ENCODE measurements at places on chromosomes 4 and X. TPM values are rescaled to one million over a fixed set of nuclear protein-coding genes. Genes with fewer than 3 reads are reported as not detected.

The SSX2B gene
- total RNA-seq = not detected

The HERC5 gene
- 4.1 TPM for total RNA-seq

The PNMA6F gene
- not detected for total RNA-seq

The F11 gene
- not detected for total RNA-seq

The EDA gene
- total RNA-seq = 6.8 TPM

DNA sequence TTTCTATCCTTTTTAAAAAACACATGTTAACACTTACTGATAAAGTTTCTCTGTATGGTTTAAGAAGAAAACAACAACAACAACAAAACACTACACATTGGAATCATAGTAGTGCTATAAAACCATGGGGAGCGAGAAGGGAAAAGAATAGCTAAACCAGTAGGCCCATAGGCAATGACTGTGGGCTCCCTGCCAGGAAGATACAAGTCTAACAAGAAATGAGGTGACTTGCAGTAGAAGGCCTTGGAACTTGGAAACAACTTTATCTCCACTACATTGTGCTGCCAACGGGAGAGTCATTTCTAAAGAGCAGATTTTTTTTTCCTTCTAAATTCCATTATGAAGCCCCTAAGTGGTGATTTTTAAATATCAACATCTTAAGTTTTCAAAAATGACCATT lies 78.0 kb downstream of the GPC4 start:
- H3K36me3 ChIP-seq = peaks cover 13% of the 10 kb centered on the region
- no peaks in the 10 kb centered on the region for H3K27me3 ChIP-seq
- no peak overlapping the region for H3K4me3 ChIP-seq
- peaks cover 24% of the 10 kb centered on the region for H3K4me1 ChIP-seq

DNA sequence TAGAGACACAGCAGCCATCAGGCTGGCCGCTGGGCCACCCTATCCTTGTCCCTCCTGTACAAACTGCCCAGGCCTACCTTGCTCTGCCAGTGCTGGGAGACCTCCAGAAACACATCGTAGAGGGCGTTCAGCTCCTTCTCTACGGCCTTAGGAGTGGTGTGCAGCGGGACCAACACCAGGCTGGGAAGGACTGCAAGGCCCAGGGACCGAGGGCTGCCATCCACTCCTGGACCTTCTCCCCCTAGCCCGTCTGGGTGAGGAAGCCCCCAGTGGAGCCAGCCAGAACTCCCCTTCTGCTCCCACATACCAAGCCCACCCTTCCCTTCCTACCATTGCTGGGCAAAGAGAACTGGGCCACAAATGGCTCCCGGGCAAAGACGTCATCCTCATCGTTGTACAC lies 5.0 kb downstream of the RPL10 start:
- H3K36me3 ChIP-seq = no peaks in the 10 kb centered on the region
- H3K27me3 ChIP-seq = no peaks in the 10 kb centered on the region
- no peak overlapping the region for H3K27ac ChIP-seq

DNA sequence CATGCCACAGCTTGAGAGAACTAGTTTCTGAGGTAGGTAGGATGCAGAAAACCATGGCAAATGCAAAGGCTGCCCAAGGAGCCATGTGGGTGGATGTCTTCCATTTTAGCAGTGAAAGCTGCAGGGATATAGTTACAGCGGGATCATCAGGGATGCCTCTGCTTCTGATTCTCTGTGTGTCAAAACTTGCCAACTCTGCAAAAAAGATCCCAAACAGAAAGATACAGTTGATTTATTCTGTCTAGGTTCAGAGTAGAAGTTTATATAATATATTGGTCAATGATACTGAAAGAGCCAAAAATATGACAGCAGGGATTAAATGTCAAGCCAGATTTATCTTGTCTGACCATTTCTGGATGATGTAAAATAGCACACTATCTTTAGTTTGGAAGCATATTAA lies 42.4 kb upstream of the SFRP2 start:
- no peak overlapping the region for H3K27ac ChIP-seq
- peaks cover 64% of the 10 kb centered on the region for H3K4me1 ChIP-seq
- no peak for DNase-seq
- no peak overlapping the region for H3K4me3 ChIP-seq
- H3K27me3 ChIP-seq = no peaks in the 10 kb centered on the region

DNA sequence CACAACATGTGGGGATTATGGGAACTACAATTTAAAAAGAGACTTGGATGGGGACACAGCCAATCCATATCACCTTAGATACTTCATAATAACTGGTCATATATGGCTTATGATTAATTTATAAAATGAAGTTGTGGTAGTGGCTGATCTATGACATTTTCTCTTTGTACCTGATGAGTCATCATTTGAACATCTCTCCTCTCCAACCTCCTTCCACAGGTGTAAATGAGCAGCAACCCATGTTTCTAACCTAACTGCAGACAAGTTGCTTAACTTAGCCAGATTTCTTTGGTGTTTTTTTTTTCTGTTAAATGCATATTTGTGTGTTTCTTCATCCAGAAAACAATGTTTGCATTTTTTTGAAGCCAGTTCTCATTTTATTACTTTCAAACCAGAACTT lies 42.6 kb downstream of the SPANXA2 start:
- H3K4me3 ChIP-seq = no peak overlapping the region
- H3K36me3 ChIP-seq = no peaks in the 10 kb centered on the region
- H3K27ac ChIP-seq = no peak overlapping the region
- no peaks in the 10 kb centered on the region for H3K4me1 ChIP-seq

DNA sequence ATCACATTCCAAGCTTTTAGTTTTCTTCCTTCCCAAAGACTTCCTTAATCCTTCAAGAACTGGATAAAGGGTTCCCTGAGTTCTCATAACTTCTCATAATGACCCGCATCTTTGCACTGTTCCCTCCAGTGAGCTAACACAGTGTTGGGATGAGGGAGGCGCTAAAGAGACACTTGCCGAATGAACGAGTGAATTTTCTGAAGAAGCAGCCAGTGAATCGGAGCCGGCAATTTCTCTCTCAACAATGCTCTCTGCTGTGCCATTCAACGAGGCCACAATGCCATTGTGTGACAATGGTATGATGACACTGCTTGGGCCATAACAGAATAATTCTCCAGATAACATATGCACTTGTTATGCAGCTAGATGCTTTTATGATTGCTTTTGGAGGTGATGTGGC lies 51.4 kb upstream of the ZFP42 start:
- no peaks in the 10 kb centered on the region for H3K36me3 ChIP-seq
- no peak overlapping the region for H3K4me3 ChIP-seq

GRCh38 chr4:65845199-65845773 lies 175.0 kb upstream of the EPHA5 start:
- H3K4me3 ChIP-seq = no peak overlapping the region
- H3K27ac ChIP-seq = no peak overlapping the region
- peaks cover 4% of the 10 kb centered on the region for H3K4me1 ChIP-seq
- H3K27me3 ChIP-seq = no peaks in the 10 kb centered on the region
- no peak for DNase-seq

- H3K27ac ChIP-seq = no peak overlapping the region
- H3K4me1 ChIP-seq = peaks cover 20% of the 10 kb centered on the region
- DNase-seq = no peak
- no peak overlapping the region for H3K4me3 ChIP-seq
- H3K36me3 ChIP-seq = no peaks in the 10 kb centered on the region
Measured at GRCh38 chr4:164438321-164438720, 315.6 kb upstream of the SMIM31 start.

DNA sequence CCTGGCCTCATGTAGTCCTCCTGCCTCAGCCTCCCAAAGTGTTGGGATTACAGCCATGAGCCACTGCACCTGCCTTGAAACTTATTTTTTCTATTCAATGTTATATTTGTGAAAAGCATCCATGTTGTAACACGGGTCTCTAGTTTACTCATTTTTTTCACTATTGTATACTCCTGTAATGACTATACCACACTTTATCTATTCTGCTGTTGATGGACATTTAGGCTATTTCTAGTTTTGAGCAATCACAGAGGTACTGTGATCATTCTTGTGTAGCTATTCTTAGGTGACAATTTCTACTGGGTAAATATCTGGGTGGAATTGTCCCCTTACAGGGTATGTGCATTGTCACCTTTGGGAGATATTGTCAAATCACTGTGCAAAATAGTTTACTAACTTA lies 3.6 kb downstream of the DRP2 start:
- H3K27ac ChIP-seq = no peak overlapping the region
- H3K27me3 ChIP-seq = no peaks in the 10 kb centered on the region
- no peak overlapping the region for H3K4me3 ChIP-seq
- H3K36me3 ChIP-seq = no peaks in the 10 kb centered on the region
- DNase-seq = no peak
- H3K4me1 ChIP-seq = no peaks in the 10 kb centered on the region

DNA sequence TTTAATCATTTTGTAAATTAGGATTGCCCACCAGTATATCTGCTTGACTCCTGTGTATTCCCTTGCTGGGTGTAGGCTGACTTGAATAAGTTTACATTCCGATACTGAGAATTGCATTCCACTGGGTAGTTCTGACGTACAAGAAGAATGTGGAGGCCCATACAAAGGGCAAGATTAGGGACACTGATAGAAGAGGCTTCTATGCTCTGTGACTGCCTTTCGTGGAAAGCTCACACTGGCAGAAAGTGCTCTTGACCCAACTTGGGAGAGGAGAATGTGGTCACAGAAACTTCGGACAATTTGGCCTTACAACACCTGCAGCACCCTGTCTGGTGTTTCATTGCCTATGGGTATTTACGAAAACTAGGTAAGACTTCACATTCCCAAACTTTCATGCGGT lies 126.3 kb downstream of the RAPGEF2 start:
- DNase-seq = peak; percentile 84
- no peak overlapping the region for H3K4me3 ChIP-seq
- H3K27ac ChIP-seq = peak overlapping the region; percentile 26
- no peaks in the 10 kb centered on the region for H3K27me3 ChIP-seq

- no peaks in the 10 kb centered on the region for H3K4me1 ChIP-seq
- no peak for DNase-seq
- H3K4me3 ChIP-seq = no peak overlapping the region
- no peaks in the 10 kb centered on the region for H3K27me3 ChIP-seq
Measured at GRCh38 chr4:166518315-166518714, 645.3 kb downstream of the TLL1 start.

GRCh38 chrX:486325-486724 lies 99.6 kb upstream of the PPP2R3B start:
- H3K4me1 ChIP-seq = no peaks in the 10 kb centered on the region
- H3K36me3 ChIP-seq = no peaks in the 10 kb centered on the region
- no peak for DNase-seq
- H3K4me3 ChIP-seq = no peak overlapping the region
- H3K27ac ChIP-seq = no peak overlapping the region
